ENCODE measurements at places on chromosomes 7 and 10.

DNA sequence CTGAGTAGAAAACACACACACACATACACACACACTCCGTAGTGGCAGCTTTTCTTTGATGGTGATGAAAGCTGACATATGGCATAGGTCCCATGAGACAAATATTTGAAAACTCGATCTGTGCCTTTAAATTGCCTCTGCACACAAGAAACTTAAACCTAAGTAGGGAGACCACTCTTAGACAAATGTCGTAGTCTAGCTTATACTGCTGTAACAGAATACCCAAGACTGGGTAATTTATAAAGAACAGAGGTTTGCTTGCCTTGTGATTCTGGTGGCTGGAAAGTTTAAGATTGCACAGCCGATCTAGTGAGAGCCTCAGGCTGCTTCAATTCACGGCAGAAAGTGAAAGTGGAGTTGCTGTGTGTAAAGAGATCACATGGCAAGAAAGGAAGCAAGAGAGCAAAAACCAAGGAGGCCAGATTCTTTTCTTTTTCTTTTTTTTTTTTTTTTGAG, 489.4 kb upstream of the SORCS1 start:
- peak overlapping the region; percentile 41 for H3K4me3 ChIP-seq
- no peak overlapping the region for H3K27ac ChIP-seq
- H3K36me3 ChIP-seq: no peaks in the 10 kb centered on the region
- H3K4me1 ChIP-seq: no peaks in the 10 kb centered on the region

DNA sequence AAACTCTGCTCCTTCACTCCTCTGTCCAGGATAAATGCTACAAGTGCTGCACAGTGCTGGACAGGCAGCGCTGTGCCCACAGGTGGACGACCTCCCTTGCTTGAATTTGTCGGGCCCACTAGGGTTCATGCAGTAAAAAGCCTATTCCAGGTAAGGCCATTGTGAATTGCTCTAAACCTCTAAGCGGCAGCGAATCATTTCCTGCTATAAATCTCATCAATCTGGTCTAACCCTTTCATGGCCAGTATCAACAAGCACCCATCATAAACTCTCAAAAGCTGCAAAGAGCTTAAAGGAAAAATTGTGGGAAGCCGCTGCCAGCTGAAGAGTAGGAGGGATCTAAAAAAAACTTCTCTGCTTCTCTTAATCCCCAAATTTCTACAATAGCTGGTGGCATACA, 134.2 kb downstream of the SLC25A13 start:
- no peaks in the 10 kb centered on the region for H3K27me3 ChIP-seq
- H3K36me3 ChIP-seq: peaks cover 23% of the 10 kb centered on the region
- no peak overlapping the region for H3K27ac ChIP-seq
- H3K4me3 ChIP-seq: no peak overlapping the region

DNA sequence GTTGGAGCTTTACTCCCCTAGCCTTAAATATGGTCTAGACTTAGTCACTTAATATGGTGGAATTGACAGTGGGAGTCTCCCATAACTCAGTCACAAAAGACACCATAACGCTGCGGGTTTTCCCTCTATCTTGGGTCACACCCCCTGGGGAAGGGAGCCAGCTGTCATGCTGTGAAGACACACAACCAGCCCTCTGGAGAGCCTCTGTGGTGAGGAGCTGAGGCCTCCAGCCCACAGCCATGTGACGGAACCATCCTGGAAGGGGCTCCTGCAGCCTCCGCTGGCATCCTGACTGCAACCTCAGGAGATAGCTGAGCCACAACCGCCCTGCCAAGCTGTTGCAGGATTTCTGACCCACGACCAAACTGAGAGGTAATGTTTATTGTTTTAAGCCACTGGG, 37.9 kb downstream of the PAXIP1 start:
- H3K36me3 ChIP-seq: peaks cover 51% of the 10 kb centered on the region
- H3K4me3 ChIP-seq: no peak overlapping the region
- no peak for DNase-seq
- H3K4me1 ChIP-seq: peaks cover 3% of the 10 kb centered on the region
- H3K27me3 ChIP-seq: no peaks in the 10 kb centered on the region

GRCh38 chr7:97006055-97006815, 882 bp downstream of the DLX6 start:
- peaks cover 5% of the 10 kb centered on the region for H3K36me3 ChIP-seq
- peak; percentile 49 for DNase-seq
- H3K27me3 ChIP-seq: peaks cover 80% of the 10 kb centered on the region
- H3K4me3 ChIP-seq: peak overlapping the region; percentile 66

DNA sequence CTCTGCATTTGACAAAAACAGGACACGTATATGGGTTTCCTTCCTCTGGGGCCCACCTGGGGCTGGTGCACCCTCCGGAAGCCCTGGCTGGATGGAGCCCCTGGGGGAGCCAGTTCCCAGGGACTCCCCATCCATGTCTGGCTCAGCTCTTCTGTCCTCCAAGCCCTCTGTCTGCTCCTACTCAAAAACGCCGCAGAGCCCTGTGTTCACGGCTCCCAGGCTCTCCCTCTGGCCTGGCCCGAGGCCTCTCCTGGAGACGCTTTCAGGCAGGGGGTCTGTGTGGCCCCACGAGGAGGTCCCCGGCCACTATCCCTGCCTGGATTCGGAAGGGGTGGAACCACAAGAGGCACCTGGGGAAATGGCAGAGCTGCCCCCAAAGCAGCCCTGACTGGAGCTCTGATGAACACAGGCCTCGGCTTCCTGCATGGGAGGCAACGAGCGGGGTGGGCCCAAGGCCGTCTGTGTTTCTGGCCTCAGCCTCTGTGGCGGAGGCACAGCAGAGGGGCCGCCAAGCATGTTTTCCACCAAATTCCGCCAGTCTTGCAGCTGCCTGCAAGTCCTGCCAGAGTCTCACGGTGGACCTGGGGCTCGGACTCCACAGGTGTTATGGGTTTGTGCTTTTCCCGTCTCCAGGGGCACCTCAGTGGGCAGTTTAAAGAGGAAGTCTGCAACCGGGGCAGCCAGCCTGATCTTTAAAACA, 22.6 kb upstream of the INPP5A start:
- H3K4me1 ChIP-seq: no peaks in the 10 kb centered on the region
- no peaks in the 10 kb centered on the region for H3K27me3 ChIP-seq
- DNase-seq: no peak
- H3K27ac ChIP-seq: no peak overlapping the region
- no peaks in the 10 kb centered on the region for H3K36me3 ChIP-seq

DNA sequence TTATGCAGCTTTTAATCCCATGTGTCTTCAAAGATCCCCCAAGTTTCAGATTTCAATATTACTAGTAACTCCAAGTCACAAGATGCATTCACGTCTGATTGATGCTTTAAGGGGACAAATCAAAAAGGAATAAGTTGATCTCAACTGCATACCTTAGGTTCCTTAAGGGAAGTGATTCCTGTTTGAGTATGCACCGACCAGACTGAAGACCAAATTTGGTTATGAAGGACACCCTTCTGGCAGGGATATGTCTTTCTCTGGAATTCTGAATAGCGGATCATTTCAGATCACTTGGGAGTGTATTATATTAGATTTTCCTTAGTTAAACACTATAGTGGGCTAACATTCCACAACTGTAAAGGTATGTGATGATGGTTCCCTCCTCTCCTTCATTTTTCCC, 4.3 kb downstream of the KIF5B start:
- H3K4me1 ChIP-seq: peaks cover 66% of the 10 kb centered on the region
- H3K4me3 ChIP-seq: peak overlapping the region; percentile 49
- H3K36me3 ChIP-seq: peaks cover 48% of the 10 kb centered on the region
- DNase-seq: no peak

All from activated CD8-positive, alpha-beta T cell treated with anti-CD3 and anti-CD28 coated beads for 36 hours (primary cell).